ENCODE measurements at places on chromosomes 6 and 20. TPM values are rescaled to one million over a fixed set of nuclear protein-coding genes. Genes with fewer than 3 reads are reported as not detected.

- H3K4me3 ChIP-seq = no peak overlapping the region
- H3K27me3 ChIP-seq = no peaks in the 10 kb centered on the region
- no peak overlapping the region for H3K27ac ChIP-seq
- no peaks in the 10 kb centered on the region for H3K36me3 ChIP-seq
- no peak for DNase-seq
These were observed 132.0 kb downstream of the PHACTR3 start for GRCh38 chr20:59736366-59736765.

EEF1A2 gene
- polyA plus RNA-seq = 10.9 TPM

GRCh38 chr6:127475135-127475822 is 16.1 kb upstream of the KIAA0408 start:
- peaks cover 10% of the 10 kb centered on the region for H3K4me1 ChIP-seq
- no peak for DNase-seq
- no peaks in the 10 kb centered on the region for H3K36me3 ChIP-seq
- H3K27ac ChIP-seq = no peak overlapping the region
- peaks cover 6% of the 10 kb centered on the region for H3K27me3 ChIP-seq
- H3K4me3 ChIP-seq = no peak overlapping the region

DNA sequence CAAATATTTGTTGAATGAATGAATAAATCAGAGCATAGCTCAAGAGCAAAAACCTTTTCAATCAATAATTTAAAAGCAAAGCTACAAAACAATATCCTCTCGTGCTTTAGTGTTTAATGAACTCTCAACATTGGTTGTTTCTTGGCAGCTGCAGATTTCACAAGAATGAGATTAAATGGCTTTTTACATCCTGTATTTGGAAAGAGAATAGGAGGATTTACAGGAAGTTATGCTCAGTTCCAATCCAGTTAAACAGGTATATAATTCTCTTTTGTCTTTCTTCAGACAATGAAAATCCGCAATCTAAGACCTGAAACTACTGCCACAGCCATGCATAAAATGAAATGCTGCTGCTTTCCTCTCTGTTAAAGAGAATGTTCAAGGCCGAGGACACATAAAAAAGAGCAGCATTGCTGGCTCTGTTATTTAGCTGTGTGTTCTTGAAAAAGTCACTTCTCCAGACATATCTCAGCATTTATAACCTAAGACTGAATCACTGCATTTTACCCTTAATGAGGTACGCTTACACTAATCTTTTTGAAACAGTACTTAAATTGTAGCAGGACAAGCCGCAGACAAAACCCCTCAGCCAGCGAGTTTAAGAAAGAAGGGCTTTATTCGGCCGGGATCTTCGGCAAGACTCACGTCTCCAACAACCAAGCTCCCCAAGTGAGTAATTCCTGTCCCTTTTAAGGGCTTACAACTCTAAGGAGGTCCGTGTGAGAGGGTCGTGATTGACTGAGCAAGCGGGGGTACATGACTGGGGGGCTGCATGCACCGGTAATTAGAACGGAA is 3.6 kb downstream of the C6orf52 start:
- H3K36me3 ChIP-seq = no peaks in the 10 kb centered on the region
- no peaks in the 10 kb centered on the region for H3K27me3 ChIP-seq
- H3K4me3 ChIP-seq = no peak overlapping the region
- no peak for DNase-seq
- H3K4me1 ChIP-seq = peaks cover 5% of the 10 kb centered on the region

- H3K27ac ChIP-seq = no peak overlapping the region
- no peak overlapping the region for H3K4me3 ChIP-seq
- no peaks in the 10 kb centered on the region for H3K36me3 ChIP-seq
- no peak for DNase-seq
- no peaks in the 10 kb centered on the region for H3K4me1 ChIP-seq
- H3K27me3 ChIP-seq = peaks cover 76% of the 10 kb centered on the region
These were observed 32.7 kb downstream of the SAYSD1 start for GRCh38 chr6:39082310-39082709.

C20orf202 gene
- polyA plus RNA-seq = 0.07 TPM

DNA sequence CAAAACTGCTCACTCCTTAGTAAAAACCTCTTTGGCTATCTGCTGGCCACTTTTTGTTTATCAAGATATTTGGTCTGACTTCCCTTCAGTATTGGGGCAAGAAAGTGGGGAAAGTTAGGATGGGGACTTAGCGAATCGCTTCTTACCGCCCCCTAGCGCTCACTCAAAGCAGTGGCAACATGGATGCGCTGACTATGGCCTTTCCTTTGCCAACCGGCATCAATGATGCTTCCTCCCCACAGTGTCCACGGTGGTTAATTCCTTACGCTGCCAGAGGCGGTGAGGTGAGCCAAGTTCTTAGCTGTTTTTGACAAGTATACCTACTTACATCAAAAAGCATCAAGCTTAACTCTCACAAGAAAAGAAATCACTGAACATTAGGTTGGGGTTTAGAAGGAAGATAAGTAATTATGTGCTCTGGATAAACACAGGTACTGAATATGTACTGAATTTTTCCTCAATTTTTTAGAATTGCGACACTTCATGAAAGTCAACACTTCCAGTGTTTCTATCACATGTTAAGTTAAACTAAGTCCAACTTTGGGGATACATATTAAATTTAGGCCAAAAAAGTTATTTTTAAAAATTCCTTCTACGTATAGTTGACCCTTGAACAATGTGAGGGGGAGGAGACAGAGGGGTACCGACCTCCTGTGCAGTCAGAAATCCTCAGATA is 86.7 kb downstream of the GMDS start:
- no peak overlapping the region for H3K27ac ChIP-seq
- H3K4me3 ChIP-seq = no peak overlapping the region
- no peaks in the 10 kb centered on the region for H3K4me1 ChIP-seq

DNA sequence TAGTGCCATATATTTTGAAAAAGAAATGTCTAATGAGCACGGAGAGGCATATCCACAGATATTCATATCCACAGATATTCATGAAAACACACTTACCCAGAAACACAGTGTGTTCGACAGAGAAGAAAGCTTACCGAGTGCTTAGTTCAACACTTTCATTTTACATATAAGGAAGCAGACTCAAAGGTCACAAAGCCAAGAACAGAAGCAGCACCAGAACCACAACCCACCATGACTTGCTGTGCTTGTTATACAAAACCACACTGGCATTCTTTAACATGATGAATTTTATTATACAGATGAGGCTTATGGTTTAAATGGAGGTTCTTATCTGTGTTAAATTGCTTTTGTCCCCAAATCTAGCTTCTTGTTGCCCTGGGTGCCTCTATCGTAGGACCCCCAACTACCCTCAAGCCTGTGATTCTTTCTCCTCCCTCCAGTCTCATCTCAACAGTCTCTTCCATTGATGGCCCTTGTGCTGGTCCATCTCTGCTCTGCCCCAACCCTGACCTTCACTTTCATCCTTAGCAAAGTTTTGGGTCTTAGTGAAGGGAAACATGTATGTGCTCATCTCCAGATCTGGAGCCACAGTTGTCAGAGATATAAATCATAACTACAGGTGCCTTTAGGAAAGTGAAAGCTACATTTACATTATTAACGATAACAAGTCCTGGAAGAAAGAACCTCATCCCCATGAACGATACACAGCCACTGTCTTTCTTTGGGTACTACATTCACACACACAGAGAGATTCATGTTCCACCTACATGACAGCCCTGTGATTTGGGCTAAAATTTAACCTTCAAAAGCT is 40.0 kb downstream of the SF3B5 start:
- H3K4me3 ChIP-seq = no peak overlapping the region
- H3K36me3 ChIP-seq = no peaks in the 10 kb centered on the region
- no peak overlapping the region for H3K27ac ChIP-seq
- no peaks in the 10 kb centered on the region for H3K4me1 ChIP-seq

KCNK15 gene
- 0.30 TPM for polyA plus RNA-seq

GRCh38 chr6:105644691-105645090 is 241.8 kb upstream of the PREP start:
- H3K27ac ChIP-seq = no peak overlapping the region
- no peaks in the 10 kb centered on the region for H3K4me1 ChIP-seq
- no peak overlapping the region for H3K4me3 ChIP-seq
- no peak for DNase-seq
- H3K27me3 ChIP-seq = peaks cover 4% of the 10 kb centered on the region

HTR1E gene
- not detected for polyA plus RNA-seq

DNA sequence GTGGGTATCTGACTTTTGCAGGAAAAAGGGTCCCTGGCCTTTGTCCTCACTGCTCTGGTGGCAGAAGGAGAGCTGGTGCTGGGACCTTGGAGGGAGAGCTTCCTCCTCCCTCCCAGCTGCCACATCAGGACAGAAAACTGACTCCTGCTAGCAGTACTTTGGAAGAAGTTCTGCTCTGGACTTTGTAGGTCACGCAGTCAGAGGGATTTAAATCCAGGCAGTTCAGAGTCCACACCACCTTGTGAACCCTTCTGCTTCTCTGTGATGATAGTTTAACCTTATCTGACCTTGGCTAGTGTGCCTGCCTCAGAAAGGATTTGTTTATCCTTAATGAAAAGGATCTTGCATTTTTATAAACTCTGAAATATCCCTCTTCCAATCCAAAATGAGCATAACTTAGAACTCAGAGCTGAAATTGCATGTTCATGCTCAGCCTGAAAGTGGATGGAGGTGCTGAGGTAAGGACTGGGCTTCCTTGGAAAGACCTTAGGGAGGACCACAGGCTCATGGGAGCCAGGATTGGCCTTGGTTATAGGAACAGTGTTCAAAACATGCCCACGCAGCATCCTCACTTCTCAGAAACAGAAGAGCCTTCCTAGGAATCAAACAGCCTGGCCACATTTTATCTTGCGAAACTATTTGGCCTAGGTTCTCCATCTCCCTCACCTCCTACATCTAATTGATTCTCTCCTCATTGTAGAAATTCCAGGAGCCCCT is 123.9 kb upstream of the SASH1 start:
- H3K4me1 ChIP-seq = no peaks in the 10 kb centered on the region
- no peak overlapping the region for H3K4me3 ChIP-seq
- H3K27me3 ChIP-seq = peaks cover 5% of the 10 kb centered on the region
- DNase-seq = no peak
- no peak overlapping the region for H3K27ac ChIP-seq

GRCh38 chr6:112016320-112016719 is 37.6 kb upstream of the CCN6 start:
- no peaks in the 10 kb centered on the region for H3K36me3 ChIP-seq
- H3K4me3 ChIP-seq = no peak overlapping the region
- H3K4me1 ChIP-seq = no peaks in the 10 kb centered on the region
- H3K27me3 ChIP-seq = peaks cover 22% of the 10 kb centered on the region

Data from K562 (cell line).